ENCODE measurements at places on chromosomes 11 and 22.

DNA sequence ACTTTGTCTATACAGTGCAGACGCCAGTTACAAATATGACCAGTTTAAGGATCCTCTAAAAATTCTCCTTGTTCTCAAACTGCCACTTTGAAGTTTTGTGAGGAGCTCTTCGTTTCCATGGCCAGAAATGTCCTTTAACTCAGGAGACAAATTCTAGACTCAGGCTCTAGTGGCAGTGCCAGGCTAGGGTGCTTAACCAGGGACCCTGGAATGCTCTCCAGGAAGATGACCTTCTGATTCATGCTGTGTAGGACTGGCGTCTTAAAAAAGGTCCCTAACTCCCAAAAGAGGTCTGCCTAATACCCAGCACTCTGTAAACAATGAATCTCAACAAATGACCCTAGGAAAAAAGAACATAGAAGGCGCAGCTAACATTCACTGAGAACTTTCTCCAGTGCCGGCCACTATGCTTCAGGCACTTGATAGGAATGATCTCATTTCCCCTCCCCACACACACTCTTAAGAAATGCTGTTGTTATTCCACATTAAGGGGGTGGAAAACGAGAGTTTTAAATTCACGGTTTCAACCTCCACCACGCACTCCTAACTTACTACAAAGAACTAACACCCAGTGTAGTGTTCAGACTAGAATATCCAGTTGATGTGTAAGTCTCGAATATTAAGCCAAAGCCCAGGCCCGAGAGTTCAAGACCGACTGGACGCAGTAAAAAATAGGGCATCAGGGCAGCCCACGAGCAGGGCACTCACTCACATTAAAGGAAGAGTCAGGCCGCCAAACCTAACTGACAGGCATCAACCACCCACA, 747 bp downstream of the NXF1 start:
- DNase-seq = no peak

- DNase-seq = no peak
These were observed 72.4 kb upstream of the TMEM45B start for GRCh38 chr11:129743112-129743815.

GRCh38 chr11:59102259-59102765, 4.7 kb upstream of the FAM111B start:
- peak; percentile 21 for DNase-seq

DNA sequence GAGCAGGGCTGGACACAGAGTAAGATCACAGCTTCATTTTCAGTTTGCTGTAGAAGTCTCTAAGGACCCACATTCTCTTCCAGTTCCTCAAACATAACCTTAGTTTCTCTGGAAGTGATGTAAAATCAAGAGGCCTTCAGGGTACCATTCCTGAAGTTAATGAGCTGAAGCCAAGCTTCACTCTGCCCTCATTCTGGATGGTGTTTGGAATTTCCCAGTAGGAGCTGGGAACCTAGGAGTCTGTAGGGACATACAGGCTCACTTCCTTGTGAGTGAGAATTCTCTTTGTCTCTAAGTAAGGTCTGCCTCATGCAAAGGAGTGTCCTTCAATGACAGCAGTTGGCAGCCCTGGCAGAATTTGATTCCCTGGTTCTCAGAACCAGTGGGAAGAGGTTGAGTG, 142.4 kb upstream of the NARS2 start:
- DNase-seq = no peak

DNA sequence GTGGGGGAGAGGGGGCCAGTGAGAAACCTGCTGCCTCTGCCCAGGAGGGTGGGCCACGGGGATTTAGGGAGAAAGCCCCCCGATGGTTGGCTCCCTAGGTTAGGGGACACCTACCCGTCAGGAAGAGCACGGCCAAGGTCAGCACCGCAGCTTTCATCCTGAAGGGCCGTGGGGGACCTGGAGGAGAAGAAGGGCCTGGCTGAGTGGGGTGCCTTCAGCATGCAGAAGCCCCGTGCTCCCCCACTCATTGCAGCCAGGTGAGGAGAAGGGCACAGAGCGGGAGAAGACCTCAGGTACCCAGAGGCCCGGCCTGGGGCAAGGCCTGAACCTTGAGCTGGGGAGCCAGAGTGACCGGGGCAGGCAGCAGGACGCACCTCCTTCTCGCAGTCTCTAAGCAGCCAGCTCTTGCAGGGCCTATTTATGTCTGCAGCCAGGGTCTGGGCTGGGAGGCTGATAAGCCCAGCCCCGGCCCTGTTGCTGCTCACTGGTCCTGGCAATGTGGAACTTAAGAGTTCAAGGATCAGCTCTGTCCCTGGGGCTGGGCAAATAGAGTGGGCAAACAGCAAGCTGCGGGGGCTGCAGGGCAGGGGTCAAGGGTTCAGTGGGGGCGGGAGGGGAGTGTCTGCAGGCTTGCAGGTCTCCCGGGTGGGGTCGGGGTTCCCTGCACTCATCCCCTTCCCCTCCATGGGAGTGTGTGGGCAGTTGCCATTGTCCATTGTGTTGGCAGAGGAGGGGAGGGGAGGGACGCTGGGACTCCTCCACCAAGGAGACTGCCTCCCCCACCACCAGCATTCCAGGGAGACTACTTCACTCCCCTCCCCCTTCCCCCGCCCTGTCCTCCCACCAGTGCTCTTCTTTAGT, at the start of gene APOA1:
TSS of gene APOA1 (minus strand) at position 392 of the 861 bp plus-strand sequence. CDS start at position 157, 235 bp downstream.
- DNase-seq = no peak

GRCh38 chr22:24775769-24776492, 1.4 kb upstream of the PIWIL3 start:
- no peak for DNase-seq

DNA sequence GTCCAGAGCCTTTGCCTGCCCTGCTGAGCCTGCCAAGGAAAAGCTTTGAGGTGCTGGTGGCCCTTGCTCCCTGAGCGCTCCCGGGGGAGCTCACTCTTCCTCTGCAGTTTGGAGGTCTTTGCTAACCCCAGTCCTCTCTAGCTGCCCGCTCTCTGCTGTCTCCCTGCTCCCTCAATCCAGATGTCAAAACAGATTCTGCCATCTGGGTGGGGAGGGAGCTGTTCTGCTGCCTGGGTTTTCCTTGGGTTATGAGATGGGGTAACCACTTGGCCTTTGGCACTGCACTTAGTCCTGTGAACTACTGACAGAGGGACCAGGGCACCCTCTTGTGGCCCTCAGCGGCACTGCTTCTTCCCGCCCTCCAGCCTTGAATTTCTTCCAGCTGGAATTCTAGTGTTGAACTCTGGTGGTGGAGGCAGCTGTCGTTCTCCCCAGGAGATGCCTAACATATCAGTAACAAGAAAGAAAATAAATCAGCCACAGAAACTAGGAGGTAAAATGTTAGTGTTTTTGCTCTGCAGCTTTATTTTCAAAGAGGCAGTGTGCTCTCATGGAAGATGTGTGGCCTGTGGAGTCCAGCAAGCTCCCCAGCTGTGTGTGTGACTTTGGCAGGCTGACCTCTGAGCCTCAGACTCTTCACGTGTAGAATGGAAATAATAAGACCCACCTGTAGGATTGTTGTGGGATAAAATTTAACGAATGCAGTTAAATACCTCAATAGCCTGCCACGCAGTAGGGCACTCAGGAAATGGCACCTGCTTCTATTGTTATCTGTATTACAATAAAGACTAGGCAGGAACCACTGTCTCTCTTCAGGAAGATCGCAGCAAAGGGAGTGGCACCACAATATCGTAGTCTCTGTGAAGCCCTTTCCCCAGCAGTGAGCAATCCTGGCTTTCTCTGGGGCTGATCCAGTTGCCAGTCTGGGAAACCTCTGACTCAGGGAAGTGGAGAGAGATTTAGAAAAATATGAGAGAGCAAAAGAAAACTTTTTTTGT, 23.4 kb downstream of the ARFGAP2 start:
- DNase-seq = peak; percentile 74

- DNase-seq = no peak
These were observed 83.7 kb downstream of the KCNQ1 start for GRCh38 chr11:2528301-2529050.

GRCh38 chr11:128892866-128893565, 1.9 kb downstream of the KCNJ5 start:
- DNase-seq = no peak

DNA sequence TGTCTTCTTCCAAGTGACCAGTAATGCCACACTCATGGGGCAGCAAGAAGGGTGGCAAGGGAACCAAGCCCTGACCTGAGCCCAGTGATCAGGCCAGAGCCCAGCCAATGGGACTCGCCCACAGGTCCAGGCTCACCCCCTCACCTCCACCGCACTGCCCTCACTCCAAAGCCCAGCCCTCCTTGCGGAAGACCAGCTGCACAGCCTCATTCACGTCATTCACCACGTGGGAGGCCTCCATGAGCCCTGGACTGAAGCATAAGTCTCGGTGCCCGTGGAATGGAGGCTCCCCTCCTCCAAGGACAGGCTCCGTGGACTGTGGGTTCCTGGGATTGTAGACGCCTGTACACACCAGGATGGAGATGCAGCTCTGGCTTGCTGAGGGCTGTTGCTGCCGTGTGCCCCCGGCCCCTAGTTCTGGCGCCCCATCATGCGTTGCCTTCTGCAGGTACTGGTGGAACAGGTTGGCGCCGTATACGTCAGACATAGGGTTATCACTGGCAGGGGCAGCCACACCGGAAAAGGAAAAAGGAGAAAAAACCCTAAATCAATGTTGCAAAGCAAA, 16.8 kb upstream of the TMEM121B start:
- no peak for DNase-seq

- no peak for DNase-seq
These were observed 46.6 kb downstream of the CHRDL2 start for GRCh38 chr11:74684661-74685060.

GRCh38 chr11:114449845-114450244, 10.6 kb downstream of the REXO2 start:
- no peak for DNase-seq

DNA sequence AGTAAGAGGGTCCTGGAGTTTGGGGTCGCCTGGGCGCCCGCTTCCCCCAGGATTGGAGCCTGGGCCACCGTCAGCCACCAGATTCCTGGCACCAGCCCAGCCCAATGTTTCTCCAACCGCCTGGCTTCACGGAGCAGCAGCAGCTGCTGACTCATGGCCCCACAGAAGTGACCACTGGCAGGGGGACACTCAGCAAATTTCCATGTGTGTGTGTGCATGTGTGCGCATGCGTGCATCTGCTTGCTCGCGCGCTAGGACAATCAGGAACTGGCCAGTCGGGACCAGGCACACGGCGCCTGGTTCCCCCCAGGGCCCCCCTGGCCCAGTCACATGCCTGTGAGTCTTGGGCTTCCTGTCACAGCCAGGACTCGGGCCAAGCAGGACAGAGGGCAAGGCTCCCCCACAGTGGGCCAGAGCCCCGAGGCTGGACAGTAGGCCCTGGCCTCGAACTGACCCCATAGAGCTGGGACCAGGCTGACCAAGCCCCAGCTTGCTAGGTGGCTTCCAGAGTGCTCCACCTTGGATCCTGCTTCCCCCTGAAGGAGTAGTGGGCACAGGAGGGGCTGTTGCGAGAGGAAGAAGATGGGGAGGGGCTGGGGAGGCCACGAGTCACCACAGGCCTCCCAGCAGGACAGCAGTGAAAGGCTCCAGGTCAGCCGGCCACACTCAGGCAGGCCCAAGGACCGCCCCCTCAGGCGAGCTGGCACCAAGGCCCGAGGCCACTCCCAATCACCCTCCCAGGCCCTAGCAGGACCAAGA, 3.2 kb downstream of the CTSD start:
- DNase-seq = no peak

GRCh38 chr11:100687054-100687629, at the start of gene ARHGAP42:
TSS of gene ARHGAP42 (plus strand) at chr11:100687288. CDS start at chr11:100687679, 391 bp downstream.
- peak; percentile 57 for DNase-seq
